ENCODE measurements at places on chromosomes 1 and 21. TPM values are rescaled to one million over a fixed set of nuclear protein-coding genes. Genes with fewer than 3 reads are reported as not detected.

DNA sequence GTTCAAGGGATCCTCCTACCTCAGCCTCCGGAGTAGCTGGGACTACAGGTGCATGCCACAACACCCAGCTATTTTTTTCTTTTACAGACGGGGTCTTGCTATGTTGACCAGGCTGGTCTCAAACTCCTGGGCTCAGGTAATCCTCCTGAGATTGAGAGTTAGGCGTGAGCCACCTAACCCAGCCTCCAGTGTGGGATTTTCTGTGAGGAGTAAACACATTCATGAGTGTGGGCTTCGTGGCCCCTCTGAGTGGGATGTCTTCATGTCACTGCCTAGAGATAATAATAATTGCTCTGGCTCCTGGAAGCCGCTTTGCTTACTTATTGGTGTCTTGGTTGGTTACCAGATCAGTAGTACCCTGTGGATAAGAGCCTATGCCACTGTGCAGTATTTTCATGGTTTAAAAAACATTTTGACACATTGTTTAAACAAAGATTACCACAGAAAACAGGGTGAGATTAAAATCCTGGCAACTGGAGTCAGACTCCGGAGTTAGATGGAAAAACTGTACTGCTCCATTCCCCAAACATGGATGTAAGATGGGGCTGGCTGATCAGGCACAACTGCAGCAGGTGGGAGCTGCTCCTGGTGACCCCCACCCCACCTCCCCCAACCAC lies 159.1 kb upstream of the RAB4A start:
- DNase-seq, result no peak

- DNase-seq, result no peak
These were observed 277.1 kb downstream of the AJAP1 start for GRCh38 chr1:4931486-4931885.

- DNase-seq, result no peak
These were observed 179.2 kb upstream of the LMO4 start for GRCh38 chr1:87149241-87150041.

The CCDC185 gene
- not detected for total RNA-seq

The ADGRL4 gene
- 110 TPM for total RNA-seq

The KLHDC7A gene
- total RNA-seq, result not detected

The LCE1F gene
- total RNA-seq, result not detected

Measured in omental fat pad (tissue), 4 donors.